ENCODE measurements at places on chromosomes 12 and 14.

DNA sequence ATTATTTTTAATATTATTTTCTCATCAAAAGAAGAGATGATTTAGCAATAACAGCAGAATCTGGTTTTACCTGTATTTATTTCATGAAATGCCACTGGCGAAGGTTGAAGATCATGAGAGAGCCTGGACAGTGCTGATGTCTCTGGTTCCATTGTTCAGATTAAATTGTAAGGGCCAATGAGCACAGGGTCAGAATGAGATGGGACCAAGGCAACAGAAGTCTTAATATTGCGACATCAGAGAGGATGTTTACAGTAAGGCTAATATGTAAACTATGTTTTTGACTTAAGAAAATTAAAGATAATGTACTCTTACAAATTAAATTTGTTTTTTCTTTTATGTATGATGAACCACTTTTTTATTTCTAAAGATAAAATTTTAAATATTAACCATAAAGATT is 35.2 kb upstream of the KLRD1 start:
- DNase-seq: no peak

DNA sequence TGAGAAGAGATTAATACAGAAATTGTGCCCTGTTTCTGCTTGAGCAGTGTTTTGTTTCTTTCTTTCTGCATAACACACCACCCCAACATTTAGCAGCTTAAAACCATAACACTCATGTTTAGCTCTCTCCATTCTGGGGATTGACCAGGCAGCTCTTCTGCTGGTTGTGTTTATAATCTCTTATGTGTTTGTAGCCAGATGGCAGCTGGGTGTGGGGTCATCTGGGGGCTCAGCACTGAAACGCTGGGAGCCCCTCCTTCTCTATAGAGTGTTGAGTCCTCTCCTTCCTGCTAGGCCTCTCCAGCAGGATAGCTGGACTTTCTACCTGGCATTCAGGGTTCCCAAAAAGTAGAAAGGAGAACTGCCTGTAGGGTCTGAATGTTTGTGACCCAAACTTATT is 270.6 kb downstream of the TTC8 start:
- no peak for DNase-seq

- peak; percentile 63 for DNase-seq
Observed at GRCh38 chr12:106223485-106224354, 24.1 kb downstream of the CKAP4 start.

DNA sequence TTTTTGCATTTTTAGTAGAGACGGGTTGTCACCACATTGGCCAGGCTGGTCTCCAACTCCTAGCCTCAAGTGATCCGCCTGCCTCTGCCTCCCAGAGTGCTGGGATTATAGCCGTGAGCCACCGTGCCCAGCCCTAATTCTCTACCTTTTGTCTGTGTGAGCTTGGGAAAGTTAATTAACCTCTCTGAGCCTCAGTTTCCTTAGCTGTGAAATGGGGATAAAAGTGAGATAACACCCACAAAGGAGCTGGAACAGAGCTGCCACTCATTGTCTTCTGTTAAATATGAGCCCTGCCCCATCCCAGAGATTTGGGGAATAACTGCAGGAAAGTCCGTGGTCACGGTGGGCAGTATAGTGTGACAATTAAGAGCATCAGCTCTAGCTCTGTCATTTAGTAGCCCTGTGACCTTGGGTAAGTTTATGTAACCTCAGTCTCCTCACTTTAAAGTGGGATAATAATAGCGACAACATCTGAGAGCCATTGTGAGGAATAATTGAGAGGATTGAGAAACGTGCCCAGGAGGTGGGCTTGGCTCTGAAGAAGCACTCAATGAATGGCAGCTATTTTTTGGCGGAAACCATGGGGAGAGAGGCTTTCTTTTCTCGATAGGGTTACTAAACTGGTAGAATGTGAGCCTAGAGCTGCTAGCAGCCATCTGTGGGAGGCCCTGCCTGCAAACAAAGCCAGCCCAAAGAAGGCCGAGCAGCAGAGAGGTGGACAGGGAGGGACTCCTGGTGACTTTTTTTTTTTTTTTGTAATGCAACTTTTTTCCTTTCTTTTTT is 60.8 kb upstream of the MED13L start:
- DNase-seq: no peak

DNA sequence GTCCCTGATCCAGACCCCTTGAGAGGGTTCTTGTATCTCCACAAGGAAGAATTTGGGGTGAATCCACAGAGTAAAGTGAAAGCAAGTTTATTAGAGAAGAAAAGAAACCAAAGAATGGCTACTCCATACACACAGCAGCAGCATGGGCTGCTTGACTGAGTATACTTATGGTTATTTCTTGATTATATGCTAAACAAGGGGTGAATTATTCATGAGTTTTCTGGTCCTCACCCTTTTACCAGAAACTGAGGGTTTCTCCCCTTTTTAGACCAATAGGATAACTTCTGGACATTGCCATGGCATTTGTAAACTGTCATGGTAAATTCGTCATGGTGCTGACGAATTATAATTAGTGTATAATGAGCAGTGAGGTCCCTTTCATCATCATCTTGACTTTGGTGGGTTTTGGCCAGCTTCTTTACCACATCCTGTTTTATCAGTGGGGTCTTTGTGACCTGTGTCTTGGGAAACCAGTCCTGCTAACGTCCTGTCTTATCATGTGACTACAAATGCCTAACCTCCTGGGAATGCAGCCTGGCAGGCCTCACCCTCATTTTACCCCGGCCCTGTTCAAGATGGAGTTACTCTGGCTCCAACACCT is 121.9 kb downstream of the SPTSSA start:
- no peak for DNase-seq

DNA sequence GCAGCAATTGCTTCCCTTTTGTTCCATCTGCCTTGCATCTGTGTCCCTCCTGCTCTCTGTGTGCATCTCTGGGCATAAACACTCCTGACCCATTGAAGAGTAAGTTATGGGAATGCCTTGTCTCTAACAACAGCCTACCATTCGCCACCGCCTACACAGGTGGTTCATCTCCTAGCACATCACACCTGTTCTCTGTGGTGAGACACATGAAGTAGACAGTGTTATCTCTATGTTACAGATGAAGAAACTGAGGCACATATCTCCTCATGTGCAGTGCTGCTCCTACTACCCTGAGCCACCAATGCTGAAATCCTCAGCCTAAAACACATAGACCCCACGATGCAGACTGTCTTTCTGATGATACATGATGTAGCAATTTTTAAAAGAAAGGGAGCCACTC is 77.6 kb downstream of the PITPNM2 start:
- no peak for DNase-seq
